ENCODE measurements at places on chromosomes 13 and 19.

DNA sequence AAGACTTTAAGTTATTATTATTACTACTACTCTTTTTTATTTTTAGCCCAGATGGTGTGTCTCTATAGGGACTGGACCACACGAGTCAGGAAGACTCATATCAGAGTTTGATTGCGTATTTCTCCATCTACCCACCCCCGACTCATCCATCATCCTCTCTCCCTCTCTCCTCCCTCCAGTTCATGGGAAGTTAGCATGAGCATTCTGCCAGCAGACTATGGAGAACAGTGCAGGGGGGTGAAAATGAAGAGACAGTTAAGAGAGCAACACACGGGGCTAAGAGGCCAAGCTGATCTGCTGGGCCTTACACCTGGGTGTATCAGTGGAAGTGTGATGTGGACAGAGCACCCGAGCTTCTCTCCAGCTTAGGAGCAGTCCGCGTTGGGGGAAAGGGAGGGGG, 95.0 kb downstream of the UQCRFS1 start:
- no peak for DNase-seq

DNA sequence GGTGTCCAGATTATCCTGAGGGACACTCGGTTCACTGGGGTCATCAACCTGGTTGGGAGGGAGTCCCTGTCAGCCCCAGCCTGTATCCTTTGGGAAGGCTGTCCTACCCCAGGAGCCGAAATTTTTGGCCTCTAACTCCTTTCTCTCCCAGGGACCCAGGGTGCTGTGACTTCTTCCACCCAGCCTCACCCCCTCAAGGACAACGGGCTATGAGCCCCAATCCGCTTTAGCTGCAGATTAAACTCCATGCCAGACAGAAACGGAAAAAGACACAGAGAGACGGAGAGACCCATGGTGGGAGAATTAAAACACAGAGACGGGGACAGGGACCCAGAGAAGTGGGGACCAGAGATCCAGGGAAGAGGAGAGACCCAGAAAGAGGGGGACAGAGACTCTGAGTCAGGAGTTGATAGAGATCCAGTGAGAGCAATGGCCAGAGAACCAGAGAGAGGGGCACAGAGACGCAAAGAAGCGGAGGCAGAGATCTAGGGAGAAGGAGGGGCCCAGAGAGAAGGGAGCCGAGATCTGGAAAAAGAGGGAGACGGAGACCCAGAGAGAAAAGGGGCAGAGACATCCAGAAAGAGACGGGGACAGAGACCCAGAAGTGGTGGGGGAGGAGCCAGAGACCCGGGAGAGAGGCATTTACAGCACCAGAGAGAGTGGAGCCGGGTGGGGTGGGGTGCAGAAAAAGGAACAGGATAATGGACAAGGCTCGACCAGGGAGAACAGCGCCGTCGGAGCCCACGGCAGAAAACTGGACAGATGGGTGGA, 703 bp downstream of the SLC17A7 start:
- DNase-seq, result no peak

DNA sequence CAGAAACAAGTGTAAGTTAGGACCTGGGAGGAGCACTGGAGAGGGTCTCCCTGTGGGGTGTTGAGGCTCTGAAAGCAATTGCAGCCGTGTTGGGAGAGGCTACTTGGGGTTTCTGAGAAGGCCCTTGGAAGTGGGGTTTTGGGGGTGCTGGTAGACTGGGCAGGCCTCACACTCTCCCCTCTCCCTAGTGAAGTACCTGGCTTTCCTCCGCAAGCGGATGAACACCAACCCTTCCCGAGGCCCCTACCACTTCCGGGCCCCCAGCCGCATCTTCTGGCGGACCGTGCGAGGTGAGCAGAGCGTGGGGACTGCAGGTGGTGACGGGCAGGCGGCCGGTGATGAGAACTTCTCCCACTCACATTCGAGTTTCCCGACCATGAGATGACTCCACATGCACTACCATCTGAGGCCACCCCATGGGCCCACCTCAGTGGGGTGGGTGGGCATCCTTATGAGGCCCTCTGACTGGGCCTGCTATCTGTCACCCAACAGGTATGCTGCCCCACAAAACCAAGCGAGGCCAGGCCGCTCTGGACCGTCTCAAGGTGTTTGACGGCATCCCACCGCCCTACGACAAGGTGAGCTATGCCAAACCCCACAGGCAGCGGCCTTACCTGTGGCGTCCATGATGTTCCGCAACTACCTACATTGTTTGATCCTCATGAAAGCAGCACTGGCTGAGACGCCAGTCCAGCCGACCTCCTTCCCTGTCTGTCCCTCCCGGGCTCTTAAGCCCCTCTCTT, 3.0 kb downstream of the RPL13A start:
- no peak for DNase-seq

- DNase-seq, result no peak
Observed at GRCh38 chr19:35380450-35381124, 9.7 kb downstream of the GPR42 start.

Measured in retinal pigment epithelial cell (primary cell).